Motor neuron (in vitro differentiated cells): ENCODE measurements at places on chromosomes 12 and 14. TPM values are rescaled to one million over a fixed set of nuclear protein-coding genes. Genes with fewer than 3 reads are reported as not detected.

Gene GLIPR1L1
- total RNA-seq = not detected in 2 replicates

Gene ZNF385A
- 5.8 and 8.6 TPM in 2 replicates for total RNA-seq

Gene DDX54
- total RNA-seq = 45.0 and 56.4 TPM in 2 replicates

Gene GLT8D2
- total RNA-seq = 8.6 and 9.2 TPM in 2 replicates

Gene NOPCHAP1
- total RNA-seq = 12.6 and 13.7 TPM in 2 replicates

Gene KERA
- not detected in 2 replicates for total RNA-seq

Gene HVCN1
- 0.67 and 0.68 TPM in 2 replicates for total RNA-seq

Gene MGST1
- total RNA-seq = 17.8 and 18.1 TPM in 2 replicates

Gene BAZ1A
- 38.0 and 41.0 TPM in 2 replicates for total RNA-seq

Gene OR4Q3
- 0.13 TPM in 1 of 2 replicates, not detected in the other for total RNA-seq

Gene CACNA1C
- 0.59 and 0.97 TPM in 2 replicates for total RNA-seq

Gene ARHGAP9
- total RNA-seq = 6.2 and 6.5 TPM in 2 replicates

Gene MGP
- 262 and 275 TPM in 2 replicates for total RNA-seq

Gene RFX4
- 29.8 and 31.0 TPM in 2 replicates for total RNA-seq

Gene MTERF2
- total RNA-seq = 17.2 and 19.0 TPM in 2 replicates

Gene SOCS4
- 32.4 and 34.7 TPM in 2 replicates for total RNA-seq

Gene TAS2R14
- 3.4 and 4.7 TPM in 2 replicates for total RNA-seq

Gene SLC6A13
- total RNA-seq = 12.0 and 12.1 TPM in 2 replicates

Gene IL26
- not detected in 2 replicates for total RNA-seq

Gene IRAK3
- 0.46 and 0.52 TPM in 2 replicates for total RNA-seq

Gene MAGOHB
- 19.7 and 22.4 TPM in 2 replicates for total RNA-seq

Gene RERG
- total RNA-seq = 1.2 and 1.5 TPM in 2 replicates

Gene BORCS5
- 15.6 and 22.0 TPM in 2 replicates for total RNA-seq

Gene RAD51AP1
- 4.1 and 4.4 TPM in 2 replicates for total RNA-seq

Gene TMEM119
- 25.2 and 31.1 TPM in 2 replicates for total RNA-seq

Gene PMCH
- not detected in 2 replicates for total RNA-seq

Gene OASL
- 0.59 and 0.93 TPM in 2 replicates for total RNA-seq

Gene THAP2
- 7.3 and 7.8 TPM in 2 replicates for total RNA-seq

Gene DPPA3
- total RNA-seq = not detected in 2 replicates

Gene NTS
- 0.91 and 1.4 TPM in 2 replicates for total RNA-seq
